Ammon's horn (tissue), 1 donor: ENCODE measurements at places on chromosomes 7 and 10.

GRCh38 chr10:124032971-124033886, 60.2 kb downstream of the CHST15 start:
- DNase-seq: no peak

DNA sequence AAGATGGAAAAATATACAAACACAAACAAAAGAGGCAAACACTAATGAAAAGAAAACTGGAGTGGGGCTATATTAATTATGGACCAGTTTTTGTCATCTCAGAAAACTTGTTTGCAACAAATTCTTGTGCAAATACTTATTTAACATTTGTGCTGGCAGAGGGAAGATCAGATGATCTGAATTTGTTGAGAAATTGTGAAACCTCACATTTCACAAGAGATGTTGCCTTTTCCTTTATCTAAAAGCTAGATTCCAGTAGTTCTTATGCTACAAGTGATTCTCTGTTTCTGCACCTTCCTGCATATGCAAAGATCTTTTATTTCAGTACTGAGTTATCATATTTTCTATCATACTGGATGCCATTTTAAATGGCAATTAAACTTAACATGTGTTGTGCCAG, 320.7 kb downstream of the SUGCT start:
- DNase-seq: no peak

DNA sequence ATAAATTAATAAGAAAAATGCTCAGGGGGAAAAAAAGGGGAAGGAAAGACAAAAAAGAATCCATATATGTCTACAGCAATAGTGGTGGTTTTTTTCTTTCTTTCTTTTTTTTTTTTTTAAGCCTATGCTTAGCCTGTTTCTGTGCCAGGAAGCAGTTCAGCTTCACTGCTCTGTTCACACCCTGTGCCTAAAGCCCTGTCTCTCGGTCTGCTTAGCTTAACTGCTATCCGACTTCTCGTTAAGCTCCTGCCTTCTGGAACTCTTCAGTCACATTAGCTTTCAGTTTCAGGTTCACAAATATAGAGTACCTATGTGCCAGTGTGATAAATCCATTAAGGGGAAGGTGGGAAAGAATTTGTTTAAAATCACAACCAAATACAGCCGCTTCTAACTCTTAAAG, 26.5 kb upstream of the NRG3 start:
- DNase-seq: no peak

GRCh38 chr7:100176096-100177044, 811 bp downstream of the GPC2 start:
- DNase-seq: no peak

DNA sequence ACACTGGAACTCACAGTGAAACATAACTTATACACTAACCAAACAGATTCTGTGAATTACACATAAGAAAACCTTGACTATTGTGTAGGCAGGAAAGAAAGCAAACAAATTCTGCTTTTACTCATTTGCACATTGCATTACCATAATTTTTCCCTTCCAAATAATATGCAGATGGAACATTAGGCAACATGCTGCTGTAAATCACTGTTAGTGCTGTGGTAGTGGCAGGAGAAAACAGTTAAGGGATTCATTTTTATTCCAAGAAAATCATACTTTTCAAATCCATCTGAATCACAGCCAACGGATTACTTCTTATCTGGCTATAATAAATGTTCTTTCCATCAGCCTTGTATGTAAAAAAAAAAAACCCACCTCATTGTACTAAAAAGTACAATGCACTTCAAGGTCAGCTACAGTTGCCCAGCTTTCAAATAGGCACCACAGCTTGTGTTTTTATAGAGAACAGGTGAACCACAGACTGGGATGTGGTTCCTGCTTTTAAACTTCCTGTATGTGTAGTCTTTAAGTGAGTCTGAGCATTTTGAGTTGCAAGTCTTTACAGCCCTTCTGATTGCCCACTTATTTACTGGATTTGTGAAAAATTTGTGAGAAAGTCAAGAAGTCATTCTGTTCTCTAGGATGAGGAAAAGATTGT, 590.0 kb upstream of the SEMA3D start:
- DNase-seq: peak; percentile 17

DNA sequence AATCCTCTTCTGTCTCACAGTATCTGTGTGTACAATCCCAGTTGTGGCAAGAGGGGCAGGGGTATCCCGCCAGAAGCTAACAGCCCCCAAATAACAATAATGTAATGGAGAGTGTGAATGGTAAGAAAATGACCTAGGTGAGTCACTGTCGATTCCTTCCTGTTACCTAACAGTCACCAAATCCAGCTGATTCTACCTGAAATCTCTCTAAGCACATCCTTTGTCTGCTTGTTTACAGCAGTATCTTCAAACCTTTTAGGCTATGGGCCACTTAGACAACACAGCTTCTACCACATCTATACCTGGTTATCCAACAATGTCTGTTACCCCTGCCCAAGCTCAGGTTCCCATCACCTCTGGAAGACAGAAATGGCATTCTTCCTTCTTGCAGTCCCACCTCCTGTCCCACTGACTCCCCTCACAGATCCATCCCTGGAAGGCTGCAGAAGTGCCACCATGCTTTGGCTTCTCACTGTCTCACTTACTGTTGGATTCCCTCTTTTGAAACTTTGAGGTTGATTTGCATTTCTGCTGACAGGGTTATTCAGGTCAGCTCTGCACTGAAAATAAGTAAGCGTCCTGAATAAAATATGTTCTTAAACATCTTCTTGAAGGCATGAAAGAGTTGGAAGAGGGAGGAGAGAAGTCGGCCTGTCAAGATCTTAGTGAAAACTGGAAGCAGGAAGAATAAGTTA, 13.1 kb downstream of the PIP4K2A start:
- DNase-seq: no peak

- no peak for DNase-seq
Observed at GRCh38 chr10:58909881-58910280, 266.6 kb upstream of the PHYHIPL start.
